ENCODE measurements at places on chromosomes 7 and 10.

DNA sequence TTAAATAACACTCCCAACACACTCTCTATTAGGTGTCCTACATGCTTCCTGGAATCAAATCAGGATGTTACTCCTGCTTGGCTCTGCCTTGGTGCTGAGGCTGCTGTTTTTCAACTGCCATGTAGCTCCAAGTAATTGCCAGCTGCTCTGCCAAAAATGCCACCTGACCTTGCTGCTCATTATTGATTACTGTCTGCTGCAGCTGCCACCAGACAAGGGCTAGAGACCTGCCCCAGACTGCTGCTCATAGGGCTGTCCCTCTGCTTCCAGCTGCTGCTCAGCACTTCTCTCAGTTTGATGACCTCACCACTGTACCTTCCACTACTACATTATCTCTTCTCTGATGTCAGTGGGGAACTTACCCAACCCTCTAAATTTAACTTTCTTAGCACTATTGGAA, 102.5 kb downstream of the PCLO start:
- no peak for DNase-seq

DNA sequence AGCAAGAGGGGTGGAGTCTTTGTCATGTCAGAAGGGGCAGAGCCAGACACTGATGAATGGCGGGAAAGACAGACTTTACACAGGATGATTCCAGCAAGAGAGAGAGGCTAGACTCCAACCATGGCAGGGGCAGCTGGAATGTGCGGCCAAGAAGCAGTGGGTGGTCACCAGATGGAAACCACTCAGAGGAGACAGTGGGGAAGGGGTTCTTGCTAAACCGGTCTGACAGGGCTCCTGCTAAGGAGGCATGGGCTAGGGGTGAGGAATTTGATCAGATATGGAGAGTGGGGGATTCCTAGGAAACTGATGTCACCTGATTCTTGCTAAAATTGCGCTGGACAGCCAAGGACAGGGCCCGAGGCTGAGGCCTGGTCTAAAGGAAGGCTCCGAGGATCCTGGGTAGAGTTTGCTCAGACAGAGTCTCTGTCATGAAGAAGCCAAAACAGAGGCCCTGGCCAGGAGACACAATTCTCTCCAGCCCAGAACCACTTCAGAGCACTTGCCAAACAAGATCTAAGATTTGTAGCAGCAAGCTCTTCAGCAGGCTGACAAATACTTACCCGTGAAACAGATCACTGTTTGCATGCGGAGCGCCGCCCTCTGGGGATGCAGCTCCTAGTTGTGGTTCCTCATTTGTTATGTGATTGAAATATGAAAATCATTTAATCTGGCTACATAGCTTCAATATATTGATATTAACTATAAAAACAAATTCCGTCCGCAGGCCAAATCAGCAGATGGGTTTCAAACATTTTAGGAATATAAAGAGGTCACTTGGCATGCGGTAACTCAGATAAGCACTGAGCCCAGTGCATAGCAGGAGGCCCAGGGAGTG, 377.0 kb downstream of the TCERG1L start:
- no peak for DNase-seq

DNA sequence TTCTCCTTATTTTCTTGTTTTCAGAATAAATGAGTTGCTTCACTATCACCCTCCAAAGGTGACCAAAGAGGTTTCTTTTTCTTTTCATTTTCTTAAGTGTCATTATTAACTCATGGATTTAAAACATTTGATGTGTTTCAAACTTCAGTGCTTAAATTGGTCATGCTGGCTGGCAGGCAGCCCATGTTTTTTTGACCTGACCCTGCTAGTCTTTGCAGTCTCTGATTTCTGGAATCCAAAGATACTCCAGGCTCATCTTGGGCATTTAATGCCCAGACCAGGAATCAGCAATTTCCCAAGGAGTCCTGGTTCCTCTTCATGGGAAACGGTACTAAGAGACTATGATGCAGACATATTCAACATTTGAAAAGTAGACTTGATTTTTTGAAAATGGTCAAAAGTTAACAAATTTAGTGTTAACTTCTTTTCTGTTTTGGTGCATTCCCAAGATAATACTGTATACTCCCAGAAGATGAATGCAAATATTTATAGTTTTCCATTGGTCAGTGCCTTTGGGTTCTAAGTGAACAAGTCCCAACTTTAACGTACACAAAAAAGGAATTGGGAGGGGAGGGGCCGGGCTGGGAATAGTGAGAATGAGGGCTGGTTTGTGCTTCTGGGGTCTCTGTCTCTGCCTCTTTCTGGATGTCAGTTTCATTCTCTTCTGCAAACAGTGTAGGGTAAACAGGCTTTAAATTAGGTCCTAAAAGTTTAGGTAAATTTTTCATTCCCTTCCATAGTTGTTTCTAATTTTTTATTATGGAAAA, 19.8 kb downstream of the NUB1 start:
- DNase-seq = peak; percentile 32

DNA sequence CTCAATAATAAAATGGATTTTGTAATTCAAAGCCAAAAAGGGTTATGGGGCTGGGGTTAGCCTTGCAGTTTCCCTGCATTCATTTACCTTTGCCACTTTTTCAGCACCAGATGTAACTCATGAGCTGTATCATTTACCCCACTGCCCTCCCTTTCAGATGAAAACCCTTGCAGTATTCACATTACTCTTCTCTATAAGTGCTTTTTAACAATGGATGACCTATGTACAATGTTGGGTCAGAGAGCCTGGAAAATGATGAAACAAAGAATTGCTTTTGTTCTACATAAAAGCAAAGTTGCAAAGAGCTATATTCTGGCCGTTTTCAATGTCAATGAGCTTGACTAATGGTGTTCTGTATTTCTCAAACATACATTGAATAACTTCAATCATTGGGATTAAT, 189.7 kb downstream of the TMEM26 start:
- DNase-seq = no peak

- peak; percentile 90 for DNase-seq
Measured at GRCh38 chr7:140062528-140063299, at the start of gene PARP12. TSS of gene PARP12 (minus strand) at chr7:140062951. CDS start at chr7:140062847, 104 bp downstream.

DNA sequence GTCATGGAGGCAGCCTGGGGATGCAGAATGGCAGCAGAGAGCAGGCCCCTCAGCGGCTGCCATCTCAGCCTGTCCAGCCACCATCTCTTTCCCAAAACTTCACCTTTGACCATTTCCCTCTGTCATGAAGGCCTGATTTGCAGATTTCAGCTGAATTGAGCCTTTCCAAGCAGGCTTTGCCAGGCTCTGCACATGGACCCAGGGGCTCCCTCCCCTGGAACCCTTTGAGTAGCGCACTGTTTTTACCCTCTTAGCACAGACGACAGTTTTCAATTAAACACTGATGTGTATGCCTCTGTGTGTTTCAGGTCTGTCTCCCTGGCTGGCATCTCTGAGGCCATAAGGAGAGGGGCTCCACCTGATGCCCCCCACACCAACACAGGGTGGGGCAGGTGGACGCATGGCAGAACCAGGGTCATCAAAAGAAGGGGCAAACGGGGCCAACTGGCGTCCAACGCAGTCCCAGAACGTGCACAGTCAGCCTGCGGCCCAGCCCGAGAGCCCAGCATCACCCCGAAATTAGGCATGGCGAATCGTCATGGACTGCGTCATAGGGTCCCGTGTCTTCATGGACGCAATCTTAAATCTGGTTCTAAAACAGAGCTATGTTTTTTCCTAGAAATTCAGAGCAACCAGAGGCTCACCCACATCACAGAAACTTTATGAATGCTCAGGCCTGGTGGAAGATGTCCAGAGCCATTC, 185.0 kb upstream of the TCERG1L start:
- DNase-seq = no peak

DNA sequence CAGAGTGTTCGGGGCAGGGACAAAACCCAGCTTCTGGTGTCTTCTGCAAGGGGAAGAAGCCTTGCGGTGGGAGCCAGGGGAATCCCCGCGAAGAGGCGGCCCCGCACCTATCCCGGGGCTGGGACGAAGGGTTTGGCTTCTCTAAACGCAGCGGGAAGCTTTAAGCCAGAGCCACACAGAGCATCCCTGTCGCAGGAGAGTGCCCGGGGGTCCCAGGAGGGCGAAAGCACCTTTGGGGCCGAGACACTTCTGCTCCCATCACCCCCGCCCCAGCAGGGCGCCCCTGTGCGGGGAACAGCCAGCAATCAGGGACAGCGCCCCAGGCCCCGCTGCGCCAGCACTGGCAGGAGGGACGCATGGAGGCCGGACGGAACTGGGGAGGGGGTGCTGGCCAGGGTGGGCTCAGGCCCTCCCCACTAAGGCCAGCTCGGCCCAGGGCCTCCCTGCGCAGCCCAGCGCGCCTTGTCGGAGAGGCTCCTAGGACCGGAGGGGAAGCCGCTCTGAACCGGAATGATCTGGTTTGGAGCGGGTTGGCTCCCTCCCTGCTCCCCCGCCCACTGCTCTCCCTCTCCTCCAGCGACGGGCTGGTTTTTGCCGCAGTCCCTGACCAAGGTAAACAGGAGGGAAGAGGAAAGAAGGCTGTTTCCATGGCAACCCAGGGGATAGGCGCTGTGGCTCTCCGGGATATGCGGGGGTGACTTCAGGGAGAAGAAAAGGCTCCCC, 63.9 kb downstream of the TMEM209 start:
- peak; percentile 55 for DNase-seq

DNA sequence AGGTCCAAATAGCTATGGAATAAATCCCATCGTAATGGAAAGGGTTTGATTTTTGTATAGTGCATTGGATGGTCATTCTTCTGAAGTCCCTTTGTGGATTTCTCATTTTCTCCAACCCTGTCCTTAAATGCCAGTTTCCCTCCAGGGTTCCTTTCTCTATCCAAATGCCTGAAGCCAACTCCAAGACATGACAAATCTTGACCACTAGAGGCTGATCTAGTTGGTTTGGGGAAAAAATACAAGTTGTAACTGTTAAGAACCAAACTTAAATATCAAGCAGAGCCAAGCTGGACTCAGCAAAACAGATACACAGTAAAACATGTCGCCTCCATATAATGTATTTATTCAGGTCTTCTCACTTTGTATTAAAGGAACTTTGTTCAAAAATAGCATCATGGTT, 28.7 kb downstream of the FRMD4A start:
- no peak for DNase-seq

DNA sequence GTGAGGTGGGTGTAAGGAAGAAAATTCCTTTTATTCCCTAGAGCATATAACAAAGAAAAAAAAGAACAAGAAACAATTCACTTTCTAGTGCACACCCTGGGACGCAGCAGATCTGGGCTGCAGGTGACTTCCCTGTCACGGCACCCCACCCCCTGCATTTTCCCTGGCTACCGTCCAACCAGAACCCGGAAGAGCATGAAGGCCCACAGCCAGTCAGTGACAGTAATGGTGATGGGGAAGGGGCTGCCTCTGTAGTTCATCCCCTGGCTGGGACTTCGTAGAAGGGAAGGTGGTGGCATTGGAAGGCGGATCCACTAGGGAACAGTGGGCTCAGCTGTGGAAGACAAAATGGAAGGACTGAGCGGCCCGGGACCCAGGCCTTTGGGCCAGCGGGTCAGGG, 236.7 kb downstream of the BUB3 start:
- DNase-seq = no peak

GRCh38 chr7:78576236-78576635, 777.7 kb downstream of the PHTF2 start:
- peak; percentile 38 for DNase-seq

DNA sequence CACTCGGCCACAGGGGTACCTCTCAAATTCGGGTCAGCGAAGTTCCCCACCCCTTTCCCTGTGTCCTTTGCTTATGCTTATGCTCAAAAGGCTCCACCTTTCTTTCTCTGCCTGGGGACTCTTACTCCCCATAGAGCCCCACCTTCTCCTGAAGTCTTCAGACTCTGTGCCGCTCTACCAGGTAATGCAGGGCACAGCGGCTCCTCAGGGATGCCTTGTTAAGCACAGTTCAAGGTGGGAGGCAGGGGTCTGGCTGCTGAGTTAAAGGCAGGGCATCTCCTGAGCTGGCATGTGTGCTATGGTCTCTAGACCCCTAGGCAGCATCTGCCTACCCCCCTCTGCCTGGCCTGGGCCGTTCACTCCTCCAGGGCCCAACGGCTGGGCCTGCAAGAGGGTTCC, 3.0 kb upstream of the CXCL12 start:
- no peak for DNase-seq

DNA sequence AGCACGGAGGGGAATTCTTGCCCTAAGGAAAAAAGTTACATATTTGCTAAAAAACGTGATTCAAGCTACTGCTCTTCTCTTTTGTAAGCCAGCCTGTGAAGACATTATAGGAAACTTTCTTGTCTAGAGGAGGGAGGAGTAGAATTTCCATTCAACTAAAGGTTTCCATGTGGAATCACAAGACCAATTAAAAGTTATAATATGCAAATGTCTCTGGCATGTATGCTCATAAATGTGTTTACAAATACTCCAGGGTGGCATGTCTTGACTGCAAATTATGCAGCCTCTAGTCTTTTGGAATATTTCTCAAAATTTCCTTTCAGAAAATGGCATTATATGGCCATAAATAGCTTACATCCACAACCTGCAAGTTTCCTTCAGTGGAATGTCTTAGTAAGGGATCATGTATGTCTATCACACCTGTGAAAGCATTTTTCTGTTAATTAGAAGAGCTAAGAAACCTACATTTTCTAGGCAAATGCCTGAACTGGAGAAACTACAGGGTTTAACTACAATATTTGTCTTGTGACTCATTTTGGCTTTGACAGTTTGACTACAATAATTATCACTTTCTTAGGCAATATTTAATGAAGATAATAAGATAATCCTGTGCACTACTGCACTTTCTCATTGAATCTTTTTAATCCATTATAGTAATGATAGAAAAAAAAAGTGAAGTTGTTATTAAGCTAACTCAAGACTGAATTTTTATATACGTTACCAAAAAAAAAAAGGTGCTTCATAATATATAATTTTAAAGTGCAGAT, 111.1 kb upstream of the C10orf90 start:
- DNase-seq = no peak

DNA sequence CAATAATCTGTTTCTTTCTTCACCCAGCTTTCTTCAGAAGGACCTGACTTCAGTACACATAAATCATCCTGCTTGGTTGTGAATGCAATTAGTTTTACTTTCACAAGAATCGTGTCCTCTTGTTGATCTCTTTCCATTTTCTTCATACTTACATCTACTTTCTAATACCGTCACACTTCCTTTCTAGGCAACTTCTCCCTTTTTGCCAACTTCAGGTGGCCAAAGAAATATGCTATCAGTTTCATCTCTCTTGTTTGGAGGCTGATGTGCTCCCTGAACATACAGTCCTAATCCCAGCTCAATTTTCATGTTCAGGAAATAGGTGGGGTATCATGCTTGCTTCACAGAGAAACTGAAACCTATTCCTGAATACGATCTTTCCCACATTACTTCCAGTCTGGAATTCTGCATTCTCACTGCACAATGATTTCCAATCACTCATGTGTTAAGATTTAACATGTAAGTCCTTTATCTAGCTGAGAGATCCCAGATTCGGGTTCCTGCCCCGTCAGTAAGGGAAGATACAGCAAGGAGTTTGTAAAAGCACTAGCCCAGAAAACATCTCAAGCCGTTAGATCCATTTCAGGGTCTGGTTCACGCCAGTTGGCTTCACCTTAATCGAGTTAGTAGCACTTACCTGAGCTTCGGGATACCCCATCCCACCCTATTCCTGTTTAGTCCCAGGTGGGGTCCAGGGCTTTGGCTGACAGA, 994 bp downstream of the SLC25A28 start:
- DNase-seq = peak; percentile 70

- no peak for DNase-seq
Measured at GRCh38 chr7:52352013-52352981, 683.1 kb upstream of the POM121L12 start.

All from fibroblast of villous mesenchyme (primary cell).